ENCODE measurements at places on chromosomes 3 and 15. TPM values are rescaled to one million over a fixed set of nuclear protein-coding genes. Genes with fewer than 3 reads are reported as not detected.

STRIT1 gene
- not detected for polyA plus RNA-seq

GRCh38 chr15:73750438-73750837, 2.7 kb downstream of the INSYN1 start:
- no peak for DNase-seq

DNA sequence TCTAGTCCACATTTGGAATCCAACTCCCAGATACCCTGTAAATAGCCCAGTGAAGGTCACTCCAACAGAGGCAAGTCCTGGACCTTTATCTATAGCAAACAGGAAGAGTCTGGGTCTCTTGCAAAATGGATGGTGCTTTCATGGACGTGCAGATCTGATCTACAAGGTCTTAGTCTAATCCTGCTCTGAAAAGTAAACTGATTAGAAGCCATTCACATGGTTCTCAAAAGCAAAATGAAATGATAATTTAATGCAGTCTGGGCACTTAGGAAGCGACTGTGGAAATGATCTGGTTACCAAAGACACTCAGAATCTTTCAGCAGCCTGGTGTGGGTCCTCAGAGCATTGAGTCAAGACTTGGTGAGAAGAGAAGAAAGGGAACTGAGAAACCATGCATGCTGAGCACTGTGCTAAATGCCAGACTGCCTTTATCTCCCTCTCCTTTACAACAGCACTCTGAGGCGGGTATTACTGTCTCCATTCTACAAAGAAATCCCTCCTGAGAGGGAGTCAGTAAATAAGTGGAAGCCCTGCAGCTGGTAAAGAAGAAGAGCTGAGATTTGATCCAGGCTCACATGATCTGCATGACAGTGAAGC, 29.0 kb downstream of the AQP9 start:
- DNase-seq: no peak

GRCh38 chr3:134820994-134821393, 25.9 kb downstream of the EPHB1 start:
- DNase-seq: no peak
